ENCODE measurements at places on chromosomes 4 and X.

GRCh38 chr4:87306056-87306455 is 16.6 kb downstream of the HSD17B13 start:
- DNase-seq: no peak

DNA sequence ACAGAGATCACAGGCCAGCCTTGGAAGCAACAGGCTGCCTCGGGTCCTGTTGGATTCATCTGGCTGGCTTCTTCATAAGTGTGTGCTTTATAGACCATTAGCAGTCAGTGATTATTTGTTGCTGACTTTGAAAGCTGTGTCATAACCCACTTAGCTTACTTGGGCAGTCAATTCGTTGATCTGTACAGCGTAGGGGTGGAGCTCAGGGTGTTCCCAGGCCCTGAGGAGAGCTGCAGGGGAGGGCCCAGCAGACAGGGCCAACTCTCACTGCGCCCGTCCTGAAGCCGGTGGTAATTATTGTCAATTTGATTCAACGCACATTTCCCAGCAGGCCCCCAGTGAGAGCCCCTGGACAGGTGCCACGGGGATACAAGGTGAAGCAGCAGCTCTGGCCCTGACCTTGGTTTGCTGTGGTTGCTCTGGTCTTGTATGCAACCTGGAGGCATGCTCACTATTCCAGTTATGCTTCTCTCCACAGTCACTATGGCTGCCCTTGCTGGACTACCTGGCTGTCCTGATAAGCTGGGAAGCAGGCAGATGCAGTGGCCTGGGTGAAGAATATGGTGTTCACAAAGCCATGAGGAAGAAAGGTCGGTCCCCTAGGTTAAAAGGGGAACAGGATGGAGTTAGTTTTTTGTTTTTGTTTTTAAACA is 40.1 kb upstream of the HMGB3 start:
- no peak for DNase-seq

DNA sequence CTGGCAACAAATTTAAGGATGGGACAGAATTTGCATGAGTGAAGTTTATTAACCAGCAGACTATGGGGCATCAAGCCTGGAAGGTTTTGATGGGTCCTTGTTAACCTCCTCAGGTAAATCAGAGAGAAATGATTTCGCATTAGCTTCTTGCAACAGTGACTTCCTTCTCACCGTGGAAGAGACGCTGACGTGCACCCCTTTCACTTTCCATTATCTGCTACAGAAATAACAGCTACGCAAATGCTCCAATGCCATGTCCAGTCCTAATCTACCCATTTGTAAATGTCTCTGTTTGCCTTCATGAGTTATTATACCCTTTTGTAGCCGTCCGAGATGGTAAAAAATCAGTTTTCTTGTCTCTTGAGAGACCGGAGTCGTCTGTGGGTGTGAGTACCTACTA is 100.3 kb downstream of the SLC34A2 start:
- DNase-seq: no peak

GRCh38 chr4:183986291-183986970 is 81.3 kb downstream of the STOX2 start:
- DNase-seq: no peak

DNA sequence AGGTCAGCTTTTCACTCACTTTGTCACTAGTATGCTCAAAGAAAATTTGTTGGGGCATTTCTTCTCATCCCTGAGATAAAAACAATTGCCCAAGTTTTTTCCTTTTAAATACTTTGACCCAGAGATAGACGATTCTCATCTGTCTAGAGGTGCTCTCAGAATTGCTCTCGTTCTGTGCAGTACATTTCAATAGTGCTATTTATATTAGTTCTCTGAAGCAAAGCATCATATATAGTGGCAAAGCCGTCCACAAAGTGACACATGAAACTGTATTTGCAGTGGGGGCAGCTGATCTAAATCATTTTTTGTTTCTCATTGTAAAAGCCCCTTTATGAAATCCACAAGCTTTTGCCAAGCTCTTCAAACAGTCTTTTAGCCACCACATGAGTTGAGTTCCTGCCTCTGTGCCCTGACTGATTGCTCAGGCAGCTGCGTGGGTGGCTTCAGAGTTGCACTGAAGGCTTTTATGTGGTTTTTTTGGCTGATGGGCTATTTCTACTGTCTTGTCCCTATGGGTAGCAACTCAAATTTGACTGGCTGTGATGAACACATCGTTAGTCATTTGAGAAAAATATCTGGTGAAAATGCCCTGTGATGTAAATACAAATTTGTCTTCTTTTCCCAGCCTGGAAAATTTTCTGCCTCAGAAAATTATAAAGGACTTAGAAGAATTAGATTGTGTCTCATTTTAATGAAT is 119.1 kb upstream of the OTUD4 start:
- DNase-seq: no peak

- no peak for DNase-seq
Measured at GRCh38 chr4:138981930-138982390, 33.6 kb upstream of the NOCT start.

DNA sequence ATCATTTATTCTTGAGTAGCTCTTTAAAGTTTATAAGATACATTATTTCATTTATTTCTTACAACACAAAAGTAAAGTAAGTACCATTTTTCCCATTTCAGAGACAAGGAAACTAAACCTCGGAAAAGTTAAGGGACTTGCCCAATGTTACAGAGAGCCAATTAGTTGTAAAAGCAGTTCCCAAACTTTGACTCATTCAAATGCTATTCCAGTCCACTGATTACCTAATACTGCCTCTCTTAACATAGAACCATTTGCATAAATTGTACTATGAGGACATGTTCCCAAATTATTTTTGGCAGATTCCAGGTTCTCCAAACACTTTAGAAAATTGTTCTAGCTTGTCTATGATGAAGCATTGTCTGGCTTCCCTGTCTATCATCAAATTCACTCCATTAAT is 45.6 kb upstream of the GRIA3 start:
- DNase-seq: no peak

GRCh38 chr4:108213308-108213707 is 44.6 kb upstream of the LEF1 start:
- no peak for DNase-seq

GRCh38 chr4:17336524-17336961 is 175.3 kb downstream of the QDPR start:
- peak; percentile 63 for DNase-seq

DNA sequence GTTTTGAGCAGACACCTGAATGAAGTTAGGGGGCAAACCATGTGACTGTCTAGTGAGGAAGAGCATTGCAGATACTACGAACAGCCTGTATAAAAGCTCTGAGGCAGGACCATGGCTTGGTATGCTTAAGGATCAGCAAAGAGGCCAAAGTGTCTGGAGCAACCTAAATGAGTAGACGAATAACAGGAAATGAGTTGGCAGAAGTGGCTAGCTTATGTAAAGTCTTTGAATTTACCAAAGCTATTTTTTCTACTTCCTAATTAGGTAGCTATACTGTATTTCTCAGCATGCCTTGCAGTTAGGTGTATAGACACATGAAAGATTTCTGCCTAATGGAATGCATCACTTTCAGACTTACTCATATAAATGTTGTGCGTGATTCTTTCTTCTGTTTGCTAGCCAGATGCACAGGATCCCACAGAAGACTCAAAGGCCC is 9.3 kb upstream of the GPRIN3 start:
- DNase-seq: peak; percentile 34

- DNase-seq: no peak
Measured at GRCh38 chrX:87736576-87736975, 219.0 kb downstream of the KLHL4 start.

- peak; percentile 32 for DNase-seq
Measured at GRCh38 chrX:153875391-153876111, 10.4 kb downstream of the L1CAM start.

DNA sequence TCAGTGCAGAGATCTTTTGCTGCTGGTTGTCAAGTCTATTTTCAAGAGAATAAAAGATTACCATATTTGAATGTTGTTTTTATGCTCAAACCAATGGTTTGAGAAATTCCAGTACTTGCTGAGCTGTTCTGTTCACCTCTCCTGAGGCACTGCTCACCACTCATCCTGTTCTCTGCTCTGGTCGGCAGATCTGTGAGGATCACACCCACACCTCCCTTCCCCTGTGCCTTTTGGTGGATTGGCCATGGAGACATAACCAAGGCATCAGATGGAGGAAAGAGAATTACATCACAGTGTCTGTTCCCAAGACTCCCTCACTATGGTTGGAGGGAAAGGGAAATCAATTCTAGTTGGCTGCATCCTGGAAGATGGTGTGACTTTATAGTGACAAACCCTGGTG is 391.6 kb downstream of the ARHGAP24 start:
- DNase-seq: no peak

DNA sequence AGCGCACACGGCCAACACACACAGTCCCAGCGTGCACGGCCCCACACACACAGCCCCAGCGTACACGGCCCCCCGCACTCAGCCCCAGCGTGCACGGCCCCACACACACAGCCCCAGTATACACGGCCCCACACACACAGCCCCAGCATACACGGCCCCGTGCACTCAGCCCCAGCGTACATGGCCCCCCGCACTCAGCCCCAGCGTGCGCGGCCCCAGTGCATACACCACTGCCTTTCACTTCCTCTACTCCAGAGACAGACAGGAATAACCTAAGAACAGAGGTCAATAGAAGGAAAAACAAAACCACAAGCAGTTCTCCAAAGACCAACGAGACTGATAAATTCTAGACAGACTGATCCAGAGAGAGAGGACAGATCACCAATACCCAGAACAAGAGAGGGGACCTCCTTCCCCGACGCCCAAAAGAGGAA is 17.1 kb downstream of the GAK start:
- DNase-seq: no peak

DNA sequence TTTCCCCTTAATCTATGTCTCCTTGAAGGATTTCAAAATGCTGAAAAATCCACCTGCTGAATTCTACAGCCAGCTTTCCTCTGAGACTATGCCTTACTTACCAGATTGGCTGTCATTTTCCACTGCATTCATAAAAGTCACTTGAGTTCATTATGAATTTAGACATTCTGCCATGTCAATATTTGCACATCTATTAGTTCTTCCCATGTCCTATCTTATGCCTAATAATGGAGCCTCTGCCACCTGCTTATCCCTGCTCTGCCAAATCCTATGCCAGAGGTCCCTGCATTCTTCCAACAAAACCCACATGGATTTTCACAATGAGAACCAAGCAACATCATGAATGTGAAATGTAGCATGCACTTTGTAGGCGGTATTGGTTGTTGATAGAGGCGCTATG is 42.6 kb downstream of the GASK1B start:
- no peak for DNase-seq

- no peak for DNase-seq
Measured at GRCh38 chr4:24995346-24995919, 35.3 kb downstream of the LGI2 start.

DNA sequence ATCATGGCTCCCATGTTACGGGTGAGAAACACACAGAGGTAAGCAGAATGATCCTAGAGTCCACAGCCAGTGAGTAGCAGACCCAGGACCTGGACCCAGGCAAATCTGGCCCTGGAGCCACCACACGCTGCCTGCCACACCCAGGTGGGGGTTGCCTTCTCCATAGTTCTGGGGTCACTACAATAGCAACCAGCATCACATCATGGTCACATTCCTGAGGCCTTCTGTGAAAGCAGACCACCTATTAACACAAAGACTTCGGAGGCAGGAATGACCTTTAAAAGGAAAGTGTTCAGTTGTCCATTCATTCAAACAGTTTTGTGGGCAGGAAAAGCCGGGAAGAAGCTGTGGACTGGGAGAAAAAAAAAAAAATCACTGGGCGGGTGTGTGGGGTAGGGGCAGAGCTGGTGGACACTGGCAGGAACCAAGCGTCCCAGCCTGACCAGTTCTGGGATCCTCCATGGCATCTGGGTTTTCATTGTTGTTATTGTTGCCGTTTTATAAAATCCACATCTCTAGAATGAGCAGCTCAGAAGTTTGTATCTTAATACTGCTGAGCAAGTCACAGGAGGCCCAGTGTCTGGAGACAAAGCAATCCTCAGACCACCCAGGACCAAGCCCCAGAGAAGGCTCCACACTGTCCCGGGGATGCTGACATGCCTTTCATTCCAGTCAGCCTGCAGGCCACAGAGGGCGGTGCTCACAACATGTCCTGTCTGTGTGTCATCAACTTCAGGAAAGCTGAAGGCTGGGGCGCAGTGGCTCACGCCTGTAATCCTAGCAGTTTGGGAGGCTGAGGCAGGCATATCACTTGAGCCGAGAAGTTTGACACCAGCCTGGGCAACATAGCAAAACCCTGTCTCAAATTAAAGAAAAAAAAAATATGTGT is 67.0 kb downstream of the SEL1L3 start:
- DNase-seq: no peak

DNA sequence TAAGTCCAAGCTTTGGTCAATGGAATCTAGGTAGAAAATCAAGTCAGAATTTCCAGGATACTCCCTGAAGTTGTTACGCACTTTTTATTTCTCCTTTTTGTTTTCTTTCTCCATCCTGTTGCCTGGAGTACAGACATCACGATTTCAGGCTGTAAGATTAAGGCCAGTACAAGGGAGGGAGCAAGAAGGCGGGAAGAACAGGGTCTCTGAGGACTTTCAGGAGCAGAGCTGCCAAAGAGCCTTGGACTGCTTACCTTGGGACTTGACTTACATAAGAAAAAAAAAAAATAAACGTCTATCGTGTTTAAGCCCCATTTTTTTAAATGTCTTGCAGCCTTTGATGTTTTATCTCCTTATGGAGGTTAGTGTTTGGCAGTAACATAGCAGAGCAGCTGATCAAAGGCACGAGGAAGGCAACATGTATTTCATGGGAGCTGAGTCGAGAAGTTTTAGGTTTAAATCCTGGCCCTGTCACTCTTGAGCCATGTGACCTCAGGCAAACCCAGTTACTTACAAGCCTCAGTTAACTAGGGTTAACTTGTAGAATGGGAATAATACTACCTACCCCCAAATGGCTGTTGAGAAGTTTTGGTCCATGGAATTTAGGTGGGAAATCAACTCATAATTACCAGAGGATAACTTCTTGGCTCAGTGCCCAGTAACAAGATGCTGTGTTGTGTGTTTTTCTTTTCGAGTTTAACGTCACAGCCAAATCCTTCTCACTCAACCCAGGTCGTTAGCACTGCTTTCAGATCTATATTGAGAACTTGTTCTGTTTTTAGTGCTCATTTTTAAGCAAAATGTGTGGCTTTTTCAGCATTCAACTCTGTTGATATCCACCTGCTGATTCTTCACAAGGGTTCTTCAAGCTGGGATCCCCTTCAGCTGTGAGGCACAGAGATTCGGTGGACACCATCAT is 106.8 kb downstream of the CLNK start:
- no peak for DNase-seq

DNA sequence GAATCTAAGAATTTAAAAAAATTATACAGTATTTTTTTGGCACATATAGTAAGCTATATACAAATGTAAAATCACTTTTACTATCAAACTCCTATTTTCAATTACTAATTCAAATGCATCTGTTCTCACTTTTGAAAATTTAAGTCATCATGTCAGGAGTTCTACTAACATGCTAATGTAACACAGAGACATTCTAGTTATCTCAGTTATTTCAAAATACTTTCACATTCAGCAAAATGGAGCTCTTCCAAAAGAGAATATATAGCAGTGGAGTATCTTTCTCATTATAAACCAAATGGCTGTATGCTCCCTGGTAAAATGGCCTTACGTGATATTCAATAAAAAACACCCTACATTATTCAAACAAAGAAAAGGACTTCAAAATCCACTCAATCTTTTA is 42.3 kb downstream of the RFC1 start:
- DNase-seq: no peak

GRCh38 chrX:37745835-37746217 is 34.0 kb upstream of the CYBB start:
- no peak for DNase-seq

Data from T-helper 1 cell (primary cell).